ENCODE measurements at places on chromosomes 16 and 17.

GRCh38 chr16:55905651-55906050, 30.5 kb upstream of the CES5A start:
- DNase-seq: no peak

DNA sequence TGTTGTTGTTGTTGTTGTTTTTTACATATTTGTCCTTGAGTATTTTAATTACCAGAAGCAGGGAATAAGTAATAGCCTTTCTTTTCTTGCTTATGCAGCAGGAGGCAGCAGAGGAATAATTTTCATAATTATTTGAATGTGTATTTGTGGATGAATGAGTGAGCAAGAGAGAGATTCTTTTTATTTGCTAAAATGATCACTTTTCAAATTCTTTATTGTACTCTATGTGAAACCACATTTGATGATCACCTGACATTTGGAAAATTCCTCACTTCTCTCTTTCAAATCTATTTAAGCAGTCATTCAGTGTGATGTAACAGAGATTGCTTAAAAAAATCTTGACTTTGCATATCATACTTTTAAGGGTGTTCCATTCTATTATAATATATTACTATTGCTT, 223.6 kb downstream of the BCAS3 start:
- DNase-seq: no peak

- DNase-seq: no peak
Measured at GRCh38 chr17:44312396-44313104, 4.1 kb downstream of the RUNDC3A start.

DNA sequence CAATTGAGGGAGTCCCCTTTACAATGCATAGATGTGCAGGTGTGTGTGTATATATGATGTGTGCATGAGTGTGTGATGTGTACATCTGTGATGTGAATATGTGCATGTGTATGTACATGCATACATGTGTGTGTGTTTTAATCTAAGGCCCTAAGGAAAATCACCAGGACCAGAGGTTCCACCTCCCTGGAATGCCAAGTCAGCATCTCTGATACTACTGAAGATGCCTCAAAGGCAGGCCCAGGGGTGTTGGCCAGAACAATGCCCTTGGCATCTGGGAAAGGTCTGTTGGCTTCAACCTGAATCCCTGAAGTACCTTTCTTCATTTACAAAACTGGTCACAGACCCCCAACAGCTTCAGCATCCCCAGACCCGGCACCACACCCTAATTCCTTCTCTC, 129.5 kb downstream of the CDYL2 start:
- no peak for DNase-seq

GRCh38 chr17:4152471-4152870, 9.5 kb downstream of the CYB5D2 start:
- DNase-seq: no peak

DNA sequence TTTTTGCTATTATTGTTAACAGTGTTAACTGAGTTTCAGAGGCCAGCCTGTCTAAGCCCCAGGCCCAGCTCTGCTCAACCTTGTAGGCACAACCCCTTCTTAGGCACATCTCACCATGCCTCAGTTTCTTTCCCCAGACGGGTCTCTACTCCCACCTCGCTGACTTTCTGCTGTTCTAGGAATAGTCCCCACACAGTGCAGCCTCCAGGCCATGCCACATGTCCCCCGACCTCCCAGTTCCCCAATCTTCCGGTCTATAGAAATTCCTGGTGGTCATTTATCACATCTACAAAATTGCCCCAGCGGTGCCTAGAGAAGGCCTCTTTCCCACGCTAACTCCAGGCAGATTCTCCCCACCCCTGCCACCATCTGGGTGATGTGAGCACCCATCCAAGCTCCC, 34.8 kb downstream of the ADGRG5 start:
- DNase-seq: no peak

DNA sequence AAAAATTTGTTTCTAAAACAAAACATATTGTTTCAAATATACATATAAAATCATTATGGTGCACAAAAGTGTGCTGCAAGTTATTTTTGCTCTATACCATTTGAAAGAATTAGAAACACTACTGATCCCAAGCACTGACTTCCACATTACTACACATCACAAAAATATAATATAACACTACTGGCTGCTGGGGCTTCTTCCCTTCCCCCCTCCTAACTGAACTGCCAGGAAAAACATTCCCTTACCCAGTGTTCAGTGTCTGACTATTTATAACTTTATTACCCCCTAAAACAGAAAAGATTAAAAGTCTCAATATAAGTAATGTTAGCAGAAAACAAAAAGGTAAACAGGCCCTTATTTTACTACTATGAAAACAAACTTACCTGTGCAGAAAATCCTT, 36.9 kb downstream of the GPATCH8 start:
- no peak for DNase-seq

DNA sequence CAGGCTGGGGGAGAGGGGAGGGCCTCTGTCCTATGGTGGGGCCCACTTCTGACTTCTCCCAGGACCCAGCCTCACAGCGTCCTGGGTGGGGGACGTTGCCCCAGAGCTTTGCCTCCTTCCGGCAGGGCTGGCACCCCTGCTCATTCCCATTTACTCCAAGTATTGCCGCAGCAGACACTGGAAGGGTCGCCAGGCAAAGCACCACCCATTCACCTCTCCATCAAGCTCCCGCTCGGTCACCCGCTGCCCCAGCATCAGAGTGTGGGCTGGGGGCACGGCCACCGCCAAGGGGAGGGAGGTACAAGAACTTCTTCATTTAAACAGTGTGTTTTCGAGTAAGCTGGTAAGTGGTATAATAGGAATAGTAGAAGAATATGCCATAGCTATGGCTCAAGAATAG, 52.8 kb upstream of the GNG13 start:
- DNase-seq: no peak
